H9 (cell line): ENCODE measurements at places on chromosomes 6 and 20. TPM values are rescaled to one million over a fixed set of nuclear protein-coding genes. Genes with fewer than 3 reads are reported as not detected.

GRCh38 chr6:118280210-118280609 lies 267.9 kb upstream of the PLN start:
- DNase-seq, result no peak
- H3K4me3 ChIP-seq, result no peak overlapping the region
- H3K4me1 ChIP-seq, result no peaks in the 10 kb centered on the region

DNA sequence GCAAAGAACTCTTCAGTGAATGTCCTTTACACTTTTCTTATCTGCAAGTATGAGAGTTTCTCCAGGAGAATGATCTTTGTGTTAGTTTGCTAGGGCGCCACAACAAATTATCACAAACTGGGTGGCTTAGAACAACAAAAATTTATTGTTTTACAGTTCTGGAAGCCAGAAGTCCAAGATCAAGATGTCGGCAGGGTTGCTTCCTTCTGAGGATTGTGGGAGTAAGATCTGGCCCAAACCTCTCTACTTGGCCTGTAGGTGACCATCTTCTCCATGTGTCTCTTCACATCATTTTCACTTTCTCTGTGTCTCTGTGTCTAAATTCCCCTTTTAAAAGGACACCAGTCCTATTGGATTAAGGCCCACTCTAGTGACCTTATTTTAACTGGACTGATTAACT lies 103.0 kb downstream of the ADTRP start:
- H3K27me3 ChIP-seq, result no peaks in the 10 kb centered on the region
- peaks cover 6% of the 10 kb centered on the region for H3K36me3 ChIP-seq
- H3K4me1 ChIP-seq, result no peaks in the 10 kb centered on the region

- H3K4me1 ChIP-seq, result no peaks in the 10 kb centered on the region
- H3K27ac ChIP-seq, result no peak overlapping the region
- DNase-seq, result peak; percentile 58
- H3K27me3 ChIP-seq, result peaks cover 9% of the 10 kb centered on the region; the same call in 1 of the 2 replicates
- H3K4me3 ChIP-seq, result peak overlapping the region; percentile 77
- H3K36me3 ChIP-seq, result no peaks in the 10 kb centered on the region; the same call in 2 of the 3 replicates
Observed at GRCh38 chr6:89146718-89147700, 1.2 kb downstream of the PM20D2 start.

- H3K27me3 ChIP-seq, result peaks cover 2% of the 10 kb centered on the region; the same call in 1 of the 2 replicates
- H3K4me3 ChIP-seq, result peak within 1 kb of the TSS; percentile 95
- peaks cover 13% of the 10 kb centered on the region for H3K4me1 ChIP-seq
- H3K27ac ChIP-seq, result no peak within 1 kb of the TSS
- peaks cover 26% of the 10 kb centered on the region for H3K36me3 ChIP-seq
- DNase-seq, result peak; percentile 91
Observed at GRCh38 chr20:49982346-49983122, at the start of gene SNAI1. Gene SNAI1 (plus strand): TSS chr20:49982980. CDS start chr20:49983060, 80 bp downstream.

DNA sequence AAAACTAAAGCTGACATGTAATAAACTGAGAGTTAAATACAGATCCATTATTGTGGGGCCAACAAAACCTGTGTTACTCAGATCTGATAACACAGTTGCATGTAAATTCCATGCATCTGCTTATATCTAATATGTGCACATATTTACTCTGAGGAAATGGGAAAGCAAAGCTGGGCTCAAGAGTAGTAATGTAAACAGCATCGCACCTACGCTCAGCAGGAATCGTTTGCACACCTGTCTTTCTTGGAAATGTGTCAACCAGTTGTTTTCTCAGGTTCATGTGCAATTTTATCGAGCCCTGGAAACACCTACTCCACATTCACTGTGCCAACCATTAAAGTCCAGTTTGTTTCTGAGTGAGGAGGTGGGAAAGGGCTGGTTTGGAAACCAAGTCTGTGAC lies 80.3 kb upstream of the CNKSR3 start:
- no peak for DNase-seq
- no peak overlapping the region for H3K27ac ChIP-seq
- no peaks in the 10 kb centered on the region for H3K27me3 ChIP-seq
- H3K4me3 ChIP-seq, result no peak overlapping the region
- H3K36me3 ChIP-seq, result no peaks in the 10 kb centered on the region

DNA sequence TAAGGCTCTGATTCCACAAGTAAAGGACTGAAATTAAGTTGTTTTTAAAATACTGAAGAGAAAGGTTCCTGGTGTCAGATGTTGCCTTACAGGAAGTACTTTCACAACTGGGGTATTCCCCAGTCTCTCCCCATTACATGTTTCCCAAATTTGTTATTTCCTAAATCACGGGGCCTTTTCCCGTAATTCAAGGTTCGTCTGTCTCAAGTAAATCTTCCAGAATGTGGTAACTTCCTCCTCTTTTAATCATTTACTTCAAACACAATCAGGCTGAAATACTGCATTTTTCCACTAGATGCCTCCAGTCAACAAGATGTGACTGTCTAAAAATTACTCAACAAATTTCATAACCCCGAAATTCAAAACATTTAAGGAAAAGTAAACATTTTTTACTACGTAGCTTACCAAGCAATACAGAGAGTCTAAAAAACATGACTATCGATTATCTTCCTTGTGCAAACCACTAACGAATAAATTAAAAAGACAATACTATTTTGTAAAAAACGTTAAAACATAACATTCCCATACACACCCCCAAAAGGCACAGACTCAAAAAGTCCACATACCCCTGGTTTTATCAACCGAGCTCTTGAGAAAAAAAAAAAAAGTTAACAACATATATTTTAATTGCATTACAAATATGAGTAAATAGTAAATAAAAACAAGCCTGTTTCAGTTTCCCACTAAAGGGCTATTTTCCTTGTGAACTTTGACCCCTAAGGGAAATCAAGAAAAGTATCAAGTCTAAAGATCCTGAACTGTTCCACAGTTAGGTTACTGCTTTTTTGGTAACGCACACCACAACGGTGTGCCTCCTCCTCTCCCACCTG lies 1.7 kb downstream of the SOD2 start:
- peaks cover 5% of the 10 kb centered on the region for H3K4me1 ChIP-seq
- DNase-seq, result no peak
- H3K27me3 ChIP-seq, result no peaks in the 10 kb centered on the region
- H3K36me3 ChIP-seq, result peaks cover 18% of the 10 kb centered on the region
- peak overlapping the region; percentile 91 for H3K4me3 ChIP-seq
- H3K27ac ChIP-seq, result no peak overlapping the region

GRCh38 chr6:36599791-36600209 lies 5.6 kb downstream of the SRSF3 start:
- H3K27ac ChIP-seq, result no peak overlapping the region
- H3K36me3 ChIP-seq, result peaks cover 92% of the 10 kb centered on the region
- H3K4me1 ChIP-seq, result peaks cover 2% of the 10 kb centered on the region; the same call in 1 of the 2 replicates
- peak; percentile 79 for DNase-seq

- no peaks in the 10 kb centered on the region for H3K4me1 ChIP-seq
- H3K4me3 ChIP-seq, result no peak overlapping the region
- DNase-seq, result no peak
- no peaks in the 10 kb centered on the region; the same call in 1 of the 2 replicates for H3K27me3 ChIP-seq
- no peaks in the 10 kb centered on the region for H3K36me3 ChIP-seq
- no peak overlapping the region for H3K27ac ChIP-seq
Observed at GRCh38 chr20:59560588-59561227, 43.6 kb upstream of the PHACTR3 start.

DNA sequence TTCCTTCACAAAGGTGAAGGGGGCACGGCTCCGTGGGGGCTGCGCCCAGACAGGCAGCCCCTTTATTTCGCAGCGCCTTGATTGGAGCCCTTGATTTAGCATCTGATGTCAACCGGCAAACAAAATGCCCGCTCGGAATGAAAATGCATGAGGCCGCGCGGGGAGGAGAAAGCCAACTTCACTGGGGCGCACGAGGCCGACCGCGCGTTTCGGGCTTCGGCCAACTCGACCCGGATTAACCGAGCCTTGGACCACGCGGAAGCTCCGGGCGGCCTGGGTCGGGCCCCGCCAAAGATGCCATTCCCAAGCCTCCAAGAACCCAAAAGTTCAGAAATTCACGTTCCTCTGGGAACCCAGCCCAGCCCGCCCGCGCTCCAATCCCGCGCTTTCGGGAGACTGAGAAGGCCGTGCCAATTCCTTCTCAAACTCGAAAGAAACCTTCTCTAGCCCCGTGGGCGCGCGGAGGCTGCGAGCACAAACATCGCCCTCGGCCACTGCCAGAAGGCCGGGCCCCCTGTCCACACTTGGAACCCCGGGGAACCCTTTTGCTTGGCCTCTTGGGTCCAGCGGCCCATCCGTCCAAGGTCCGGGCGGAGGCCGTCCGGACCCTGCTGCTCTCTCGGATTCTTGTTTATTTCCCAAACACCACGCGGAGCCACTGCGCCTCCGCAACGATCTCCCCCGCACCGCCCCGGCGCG lies 879 bp upstream of the INSM1 start:
- peaks cover 6% of the 10 kb centered on the region; the same call in 1 of the 2 replicates for H3K4me1 ChIP-seq
- H3K27me3 ChIP-seq, result peaks cover 39% of the 10 kb centered on the region
- H3K27ac ChIP-seq, result no peak overlapping the region
- no peaks in the 10 kb centered on the region for H3K36me3 ChIP-seq
- DNase-seq, result peak; percentile 75

DNA sequence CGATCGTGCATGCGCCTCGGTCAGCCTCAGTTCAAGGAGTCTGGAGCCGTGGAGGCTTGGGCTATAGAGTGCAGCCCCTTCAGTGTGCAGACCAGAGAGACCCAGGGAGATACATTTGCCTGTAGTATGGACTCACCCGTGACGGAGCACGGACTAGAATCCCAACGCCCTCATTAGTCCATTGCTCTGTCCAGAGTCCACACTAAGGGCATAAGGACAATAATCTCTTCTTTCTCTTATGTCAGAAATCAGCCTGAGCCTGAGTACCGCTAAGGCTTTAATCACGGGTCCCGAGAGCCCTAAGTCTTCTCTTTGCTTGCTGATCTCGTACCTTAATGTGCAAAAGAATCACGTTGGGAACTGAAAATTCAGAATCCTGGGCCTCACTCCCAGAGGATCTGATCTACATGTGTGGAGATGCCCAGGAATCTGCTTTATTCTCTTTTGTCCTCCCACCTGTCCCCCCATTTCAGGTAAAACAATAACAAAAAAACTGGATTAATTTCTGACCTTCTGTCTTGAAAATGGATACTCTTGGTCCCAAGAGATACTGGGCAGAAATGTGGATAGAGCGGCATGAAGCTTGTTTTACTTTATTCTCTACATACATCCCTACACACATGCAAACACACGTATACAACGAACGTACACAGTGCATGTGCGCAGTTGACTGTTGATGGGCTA lies 671 bp downstream of the BPHL start:
- peaks cover 7% of the 10 kb centered on the region; the same call in 1 of the 2 replicates for H3K36me3 ChIP-seq
- no peaks in the 10 kb centered on the region; the same call in 1 of the 2 replicates for H3K4me1 ChIP-seq
- DNase-seq, result no peak
- no peak overlapping the region for H3K27ac ChIP-seq

- H3K4me3 ChIP-seq, result no peak overlapping the region
- peaks cover 14% of the 10 kb centered on the region for H3K36me3 ChIP-seq
- H3K27me3 ChIP-seq, result no peaks in the 10 kb centered on the region
- H3K4me1 ChIP-seq, result peaks cover 5% of the 10 kb centered on the region; the same call in 1 of the 2 replicates
- H3K27ac ChIP-seq, result no peak overlapping the region
Observed at GRCh38 chr6:14799928-14800327, 445.9 kb upstream of the JARID2 start.

- no peak for DNase-seq
- H3K4me1 ChIP-seq, result no peaks in the 10 kb centered on the region
- H3K36me3 ChIP-seq, result peaks cover 11% of the 10 kb centered on the region; the same call in 2 of the 3 replicates
- no peak overlapping the region for H3K27ac ChIP-seq
Observed at GRCh38 chr6:33704215-33705066, 7.1 kb downstream of the UQCC2 start.

GRCh38 chr6:110053395-110054240 lies 75.5 kb downstream of the GPR6 start:
- H3K27me3 ChIP-seq, result no peaks in the 10 kb centered on the region
- DNase-seq, result no peak
- no peak overlapping the region for H3K4me3 ChIP-seq
- no peak overlapping the region for H3K27ac ChIP-seq
- H3K4me1 ChIP-seq, result no peaks in the 10 kb centered on the region

DNA sequence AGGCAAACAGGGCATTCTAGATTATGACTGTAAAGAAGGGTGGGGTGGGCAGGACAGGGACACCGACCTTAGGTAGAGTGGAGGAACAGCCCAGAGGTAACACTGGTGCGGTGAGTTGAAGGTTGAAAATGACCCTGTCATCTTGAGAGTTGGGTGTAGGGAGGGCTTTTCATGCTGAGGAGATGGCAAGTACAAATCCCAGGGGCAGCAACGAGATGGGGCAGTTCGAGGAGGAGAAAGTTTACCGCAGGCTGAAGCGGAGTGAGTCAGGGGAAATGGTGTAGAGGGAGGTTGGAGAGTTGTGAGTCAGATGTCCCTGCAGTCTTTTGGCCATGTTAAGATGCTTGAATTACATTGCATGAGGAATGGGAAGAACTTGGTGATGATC lies 101.1 kb downstream of the HIVEP1 start:
- no peak overlapping the region for H3K4me3 ChIP-seq
- H3K27ac ChIP-seq, result no peak overlapping the region
- H3K4me1 ChIP-seq, result peaks cover 7% of the 10 kb centered on the region; the same call in 1 of the 2 replicates
- H3K27me3 ChIP-seq, result no peaks in the 10 kb centered on the region

DNA sequence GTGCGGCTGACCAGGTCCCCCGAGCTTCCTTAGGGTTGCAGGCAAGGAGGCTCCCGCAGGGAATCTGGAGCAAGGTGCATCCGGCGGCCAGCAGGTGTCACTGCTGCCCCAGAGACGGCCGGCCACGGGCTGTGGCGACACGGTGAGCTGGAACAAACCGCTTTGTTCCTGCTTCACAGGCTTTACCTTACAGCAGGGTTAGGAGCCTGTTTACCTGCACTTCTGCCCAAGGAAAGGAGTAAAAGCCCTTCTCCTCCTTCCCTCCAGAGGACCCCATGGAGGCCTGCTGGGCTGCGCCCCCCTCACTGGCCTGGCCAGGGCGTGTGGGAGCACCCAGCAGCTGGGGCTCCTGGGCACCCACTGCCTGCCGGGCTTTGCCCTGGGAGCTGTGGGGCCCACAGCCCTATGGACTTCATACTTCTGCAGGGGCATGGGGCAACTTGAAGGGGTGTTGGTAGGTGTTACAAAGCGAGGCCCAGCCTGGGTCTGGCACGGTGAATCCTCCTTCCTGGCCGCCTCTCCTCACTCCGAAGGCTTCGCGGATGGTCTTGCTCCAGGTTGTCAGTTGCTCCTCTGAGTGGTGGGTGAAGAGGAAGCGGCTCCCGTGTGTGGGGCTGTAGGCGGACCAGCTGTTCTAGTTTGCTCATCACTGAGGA lies 88.4 kb downstream of the CDC5L start:
- no peak overlapping the region for H3K27ac ChIP-seq
- H3K36me3 ChIP-seq, result no peaks in the 10 kb centered on the region
- H3K27me3 ChIP-seq, result no peaks in the 10 kb centered on the region
- H3K4me3 ChIP-seq, result no peak overlapping the region

GRCh38 chr6:31614684-31615578 lies at the start of gene AIF1:
Gene AIF1 (plus strand): TSS chr6:31615234. CDS start chr6:31615330, 96 bp downstream.
- no peaks in the 10 kb centered on the region; the same call in 1 of the 2 replicates for H3K36me3 ChIP-seq
- DNase-seq, result no peak
- no peak within 1 kb of the TSS for H3K27ac ChIP-seq

- no peak overlapping the region for H3K4me3 ChIP-seq
- DNase-seq, result peak; percentile 72
- H3K36me3 ChIP-seq, result no peaks in the 10 kb centered on the region
- no peak overlapping the region for H3K27ac ChIP-seq
- no peaks in the 10 kb centered on the region for H3K4me1 ChIP-seq
- no peaks in the 10 kb centered on the region for H3K27me3 ChIP-seq
Observed at GRCh38 chr20:60453388-60454246, 495.4 kb downstream of the CDH26 start.

GRCh38 chr6:53917464-53917842 lies 122.6 kb downstream of the LRRC1 start:
- no peak for DNase-seq
- no peak overlapping the region for H3K4me3 ChIP-seq
- H3K4me1 ChIP-seq, result no peaks in the 10 kb centered on the region
- H3K27me3 ChIP-seq, result no peaks in the 10 kb centered on the region
- peaks cover 5% of the 10 kb centered on the region for H3K36me3 ChIP-seq

The DNMT3B gene
- 980 and 996 TPM in 2 replicates for total RNA-seq

The MEP1A gene
- total RNA-seq, result not detected in 2 replicates

The OR12D3 gene
- not detected in 2 replicates for total RNA-seq

The ULBP2 gene
- not detected in 2 replicates for total RNA-seq
